ENCODE measurements at places on chromosomes 2 and 18. TPM values are rescaled to one million over a fixed set of nuclear protein-coding genes. Genes with fewer than 3 reads are reported as not detected.

- no peak for DNase-seq
These were observed 58.8 kb upstream of the TANK start for GRCh38 chr2:161101406-161101805.

GRCh38 chr2:112047537-112048235 is 7.4 kb upstream of the TMEM87B start:
- DNase-seq = no peak

DNA sequence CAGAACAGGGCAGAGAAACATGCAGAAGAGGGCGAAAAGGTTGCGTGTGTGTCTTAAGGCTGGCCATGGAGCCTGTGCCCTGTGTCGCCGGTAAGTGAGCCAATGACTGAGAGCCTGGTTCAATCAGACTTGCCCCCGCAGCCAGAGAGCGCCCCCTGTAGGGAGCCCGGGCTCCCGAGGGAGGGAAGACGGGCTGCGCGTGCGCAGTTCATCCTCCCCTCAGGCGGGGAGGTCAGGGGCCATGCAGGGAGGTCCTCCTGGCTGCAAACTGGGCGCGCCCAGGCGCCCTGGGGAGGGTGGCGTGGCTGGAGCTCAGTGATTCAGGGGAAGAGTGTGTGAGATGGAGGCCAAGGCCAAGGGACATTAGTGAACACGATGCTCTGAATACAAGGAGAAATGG is 276.6 kb downstream of the PHLPP1 start:
- no peak for DNase-seq

- DNase-seq = no peak
These were observed 472.0 kb upstream of the ETAA1 start for GRCh38 chr2:66925128-66925527.

- no peak for DNase-seq
These were observed 60.4 kb downstream of the WDSUB1 start for GRCh38 chr2:159226059-159226461.

DNA sequence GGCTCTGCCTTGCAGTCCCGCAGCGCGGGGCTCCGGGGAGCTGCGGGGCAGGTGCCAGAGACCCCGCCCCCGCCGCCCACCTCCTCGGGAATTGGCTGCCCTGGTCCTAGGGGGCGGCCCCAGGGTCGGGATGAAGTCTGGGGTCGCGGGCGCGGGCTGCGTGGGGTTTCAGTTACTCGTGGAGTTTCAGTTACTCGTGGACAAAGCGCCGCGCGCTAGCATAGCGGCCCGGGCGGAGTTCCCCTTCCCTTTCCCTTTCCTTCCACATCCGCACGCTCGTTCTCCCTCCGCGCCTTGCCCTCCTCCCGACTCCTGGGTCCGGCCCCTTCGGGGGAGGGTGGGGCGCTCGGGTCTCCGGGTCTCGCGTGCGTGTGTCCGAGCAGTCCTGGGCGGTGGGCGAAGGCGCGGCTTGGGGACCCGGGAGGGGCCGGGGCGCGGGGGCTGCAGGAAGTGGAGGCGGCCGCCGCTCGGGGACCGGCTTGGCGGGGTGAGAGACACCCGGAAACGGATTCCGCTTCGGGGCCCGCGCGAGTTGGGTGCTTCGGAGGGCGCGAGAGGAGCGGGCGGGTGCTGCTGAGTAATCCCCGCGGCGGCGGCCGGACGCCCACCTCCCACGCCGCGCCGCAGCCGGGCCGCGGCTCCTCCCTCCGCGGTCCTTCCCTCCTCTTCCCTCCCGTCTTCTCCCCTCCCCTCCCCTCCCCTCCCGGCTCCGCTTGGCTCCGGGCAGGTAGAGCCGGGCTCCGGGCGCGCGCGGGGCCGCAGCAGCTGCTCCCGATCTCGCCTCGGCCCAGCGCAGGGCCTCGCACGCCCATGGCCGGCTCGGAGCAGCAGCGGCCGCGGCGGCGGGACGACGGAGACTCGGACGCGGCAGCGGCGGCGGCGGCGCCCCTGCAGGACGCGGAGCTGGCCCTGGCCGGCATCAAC is at the start of gene TTC39C:
TSS of gene TTC39C (plus strand) at position 693 of the 924 bp plus-strand sequence. CDS start at position 811, 118 bp downstream.
- DNase-seq = peak; percentile 84

GRCh38 chr2:237604960-237605359 is 14.4 kb upstream of the RAB17 start:
- no peak for DNase-seq

GRCh38 chr2:201785135-201785534 is 4.4 kb upstream of the ALS2 start:
- no peak for DNase-seq

DNA sequence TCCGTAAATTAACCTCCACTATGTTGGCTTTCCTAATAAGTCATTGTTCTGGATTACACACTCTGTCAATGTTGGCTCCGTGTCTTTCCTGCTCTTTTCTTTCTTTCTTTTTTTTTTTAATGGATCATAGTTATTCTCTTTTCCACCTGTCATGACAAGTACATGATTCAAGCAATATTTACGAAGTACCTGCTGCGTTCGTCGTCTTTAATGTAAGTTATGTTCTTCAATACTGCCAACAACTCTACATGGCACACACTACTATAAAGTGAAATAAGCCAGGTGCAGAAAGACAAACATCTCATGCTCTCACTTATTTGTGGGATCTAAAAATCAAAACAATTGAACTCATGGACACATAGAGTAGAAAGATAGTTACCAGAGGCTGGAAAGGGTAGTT is 239.1 kb downstream of the SCG2 start:
- DNase-seq = no peak

DNA sequence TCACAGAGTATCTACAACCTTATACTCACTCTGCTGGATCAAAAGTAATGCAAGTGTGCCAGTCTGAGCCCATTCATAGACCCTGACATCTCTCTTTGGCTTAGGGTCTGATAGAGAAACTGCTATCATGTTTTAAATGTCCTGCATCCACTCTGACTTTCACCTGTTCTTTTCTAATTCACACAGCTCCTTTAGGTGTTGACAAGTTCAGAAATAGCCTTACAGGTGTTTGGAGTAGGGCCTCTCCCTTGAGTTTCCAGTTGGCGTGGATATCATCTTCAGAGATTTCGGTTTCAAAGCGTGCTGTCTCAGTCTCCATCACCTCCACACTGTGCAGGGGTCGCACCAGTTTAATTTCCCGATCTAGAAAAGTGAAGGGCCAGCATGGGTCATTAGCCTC is 150.3 kb downstream of the PLEKHA3 start:
- no peak for DNase-seq

DNA sequence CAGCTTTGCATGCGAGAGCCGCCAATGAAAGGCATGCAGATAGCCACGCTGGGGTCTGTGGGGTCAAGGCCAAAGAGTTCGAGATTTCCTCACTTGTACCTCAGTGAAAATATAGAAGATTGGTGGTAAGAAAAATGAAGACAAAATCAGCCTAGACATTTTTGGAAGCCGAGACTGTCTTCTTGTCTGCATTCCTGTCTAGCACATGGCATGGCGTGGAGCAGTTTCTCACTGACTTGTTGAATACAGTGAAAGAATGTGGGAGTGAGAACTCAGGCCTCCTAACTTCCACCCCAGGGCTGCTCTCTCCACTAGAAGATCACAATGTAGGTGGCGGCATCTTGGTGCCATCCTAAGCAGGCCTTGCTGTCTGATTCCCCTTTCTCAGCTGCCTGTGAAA is 740.8 kb upstream of the HS6ST1 start:
- no peak for DNase-seq

GRCh38 chr2:69893684-69894551 is at the start of gene SNRNP27:
SNRNP27 (plus strand) TSS chr2:69893956; CDS start chr2:69893985, 29 bp downstream.
- DNase-seq = peak; percentile 89

GRCh38 chr2:231545105-231545902 is 15.1 kb upstream of the NMUR1 start:
- no peak for DNase-seq

GRCh38 chr2:121860758-121861227 is 105.3 kb downstream of the TSN start:
- DNase-seq = no peak

- no peak for DNase-seq
These were observed 13.5 kb downstream of the CCDC141 start for GRCh38 chr2:179036353-179036905.

- DNase-seq = no peak
These were observed 226.3 kb downstream of the CCDC85A start for GRCh38 chr2:56410140-56410539.

GRCh38 chr2:220509966-220510365 is 882.5 kb downstream of the SLC4A3 start:
- DNase-seq = no peak

DNA sequence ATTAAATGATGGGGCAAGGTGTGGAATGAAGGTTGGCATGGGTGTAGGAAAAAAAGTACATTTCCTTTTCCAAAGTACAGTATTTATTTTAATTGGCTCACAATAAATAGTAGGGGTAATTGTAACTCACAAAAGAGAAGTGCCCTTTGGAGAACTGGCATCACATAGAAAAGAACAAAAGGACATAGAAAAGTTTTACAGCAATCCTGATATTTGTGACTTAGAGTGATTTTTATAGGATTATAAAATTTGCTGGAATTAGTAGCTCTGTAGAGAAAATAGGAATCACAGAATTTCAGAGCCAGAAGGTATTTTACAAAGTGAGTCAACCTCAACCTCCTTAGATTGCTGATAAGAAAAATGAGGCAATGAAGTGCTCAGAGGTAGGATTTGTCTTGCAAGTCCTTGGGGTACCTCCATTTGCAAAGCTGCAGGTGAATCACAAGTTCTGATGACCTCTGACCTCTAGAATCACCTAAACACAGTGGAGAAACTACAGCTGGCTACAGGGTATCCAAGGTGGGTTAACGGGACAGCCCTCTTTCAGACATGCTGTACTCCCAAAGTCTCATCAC is 133.6 kb downstream of the SOCS6 start:
- no peak for DNase-seq

DNA sequence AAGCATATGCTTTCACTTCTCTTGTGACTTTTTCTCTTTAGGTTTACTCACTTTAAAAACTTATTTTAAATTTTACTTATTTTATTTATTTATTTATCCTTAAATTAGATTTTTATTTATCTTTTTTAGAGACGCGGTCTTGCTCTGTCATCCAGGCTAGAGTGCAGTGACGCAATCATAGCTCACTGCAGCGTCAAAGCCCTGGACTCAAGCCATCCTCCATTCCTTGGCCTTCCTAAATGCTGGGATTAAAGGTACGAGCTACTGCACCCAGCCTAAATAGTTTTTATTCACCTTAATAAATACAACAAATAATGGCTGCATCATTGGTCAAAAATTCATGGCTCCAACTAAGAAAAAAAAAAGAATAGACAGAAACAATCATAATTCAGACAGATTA is 415.7 kb upstream of the FIGN start:
- DNase-seq = no peak

GRCh38 chr2:207200136-207200535 is 34.4 kb upstream of the KLF7 start:
- DNase-seq = no peak

DNA sequence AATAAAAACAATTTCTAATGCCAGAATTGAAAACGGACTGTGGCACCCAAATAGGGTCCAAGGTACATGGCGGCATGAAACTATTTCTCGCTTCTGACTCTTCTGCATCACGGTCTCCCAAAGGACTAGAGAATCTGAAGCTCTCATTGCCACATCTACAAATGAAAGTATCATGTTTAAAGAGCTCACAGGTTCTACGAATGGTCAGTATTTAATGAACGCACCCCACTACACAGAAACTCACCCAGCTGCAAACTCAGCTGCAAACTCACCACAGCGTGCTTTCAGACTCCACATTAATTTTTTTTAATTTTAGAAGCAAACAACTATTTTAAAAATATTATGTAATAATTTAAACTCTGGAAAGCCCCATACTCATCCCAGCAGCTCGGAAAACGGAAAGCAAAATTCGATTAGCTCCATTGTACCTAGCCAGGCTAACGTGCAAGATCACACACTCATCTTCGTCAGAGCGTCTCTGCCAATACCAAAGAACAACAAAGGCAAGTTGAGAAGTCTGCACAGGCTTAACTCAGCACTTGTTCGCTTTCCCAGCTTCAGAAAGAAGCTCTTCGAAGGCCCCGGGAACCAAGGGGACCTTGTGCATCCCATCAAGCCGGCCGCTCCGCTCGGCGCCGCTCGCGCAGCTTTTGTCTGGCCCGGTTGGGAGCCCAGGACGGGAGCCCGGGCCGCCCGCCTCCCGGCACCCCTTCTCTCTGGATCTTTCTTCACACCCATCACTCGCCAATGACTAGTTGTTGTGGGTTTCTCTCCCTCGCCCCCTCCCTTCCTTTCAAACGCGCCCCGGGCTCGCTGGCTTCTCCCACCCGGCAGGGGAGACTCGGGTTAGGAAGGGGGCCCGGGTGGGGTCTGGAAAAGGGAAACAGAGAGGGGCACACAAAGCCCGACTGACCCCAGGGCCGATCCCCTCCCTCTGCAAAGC is 785 bp downstream of the CLASP1 start:
- peak; percentile 79 for DNase-seq

DNA sequence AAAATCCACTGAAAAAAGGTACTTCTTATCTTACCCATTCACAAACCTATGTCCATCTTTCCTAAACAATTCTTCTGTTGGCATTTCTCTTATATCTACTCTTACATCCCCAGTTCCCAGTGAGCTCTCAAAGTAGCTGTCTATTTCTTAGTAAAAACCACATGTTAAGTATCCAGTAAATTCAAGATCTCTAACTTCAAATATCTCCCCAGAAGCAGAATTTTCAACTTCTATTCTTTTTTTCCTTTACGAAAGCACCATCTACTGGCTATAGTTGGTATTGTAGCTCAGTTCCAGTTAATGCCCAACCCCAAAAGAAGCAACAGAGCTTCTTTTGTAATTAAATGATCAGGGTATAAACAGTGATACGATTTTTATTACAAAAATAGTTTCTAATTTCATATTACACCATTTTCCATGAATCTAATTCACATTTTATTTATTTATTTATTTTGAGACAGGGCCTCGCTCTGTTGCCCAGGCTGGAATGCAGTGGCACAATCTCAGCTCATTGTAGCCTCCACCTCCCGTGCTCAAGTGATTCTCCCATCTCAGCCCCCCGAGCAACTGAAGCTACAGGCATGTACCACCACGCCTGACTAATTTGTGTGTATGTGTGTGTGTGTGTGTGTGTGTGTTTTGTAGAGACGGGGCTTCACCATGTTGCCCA is 28.5 kb downstream of the HRH4 start:
- no peak for DNase-seq

The LTBP1 gene
- 3.5 TPM for polyA plus RNA-seq

The IL37 gene
- 1.3 TPM for polyA plus RNA-seq

The PJVK gene
- polyA plus RNA-seq = not detected

The ABHD1 gene
- 0.15 TPM for polyA plus RNA-seq

The PARD6G gene
- polyA plus RNA-seq = 1.2 TPM

The SP3 gene
- 24.6 TPM for polyA plus RNA-seq

The HOXD9 gene
- polyA plus RNA-seq = 1.8 TPM

Measured in sigmoid colon (tissue), 7 donors.